ENCODE measurements at places on chromosomes 7 and 10.
A peak's percentile ranks its signal among the peaks of the same experiment; 100 is the strongest.

DNA sequence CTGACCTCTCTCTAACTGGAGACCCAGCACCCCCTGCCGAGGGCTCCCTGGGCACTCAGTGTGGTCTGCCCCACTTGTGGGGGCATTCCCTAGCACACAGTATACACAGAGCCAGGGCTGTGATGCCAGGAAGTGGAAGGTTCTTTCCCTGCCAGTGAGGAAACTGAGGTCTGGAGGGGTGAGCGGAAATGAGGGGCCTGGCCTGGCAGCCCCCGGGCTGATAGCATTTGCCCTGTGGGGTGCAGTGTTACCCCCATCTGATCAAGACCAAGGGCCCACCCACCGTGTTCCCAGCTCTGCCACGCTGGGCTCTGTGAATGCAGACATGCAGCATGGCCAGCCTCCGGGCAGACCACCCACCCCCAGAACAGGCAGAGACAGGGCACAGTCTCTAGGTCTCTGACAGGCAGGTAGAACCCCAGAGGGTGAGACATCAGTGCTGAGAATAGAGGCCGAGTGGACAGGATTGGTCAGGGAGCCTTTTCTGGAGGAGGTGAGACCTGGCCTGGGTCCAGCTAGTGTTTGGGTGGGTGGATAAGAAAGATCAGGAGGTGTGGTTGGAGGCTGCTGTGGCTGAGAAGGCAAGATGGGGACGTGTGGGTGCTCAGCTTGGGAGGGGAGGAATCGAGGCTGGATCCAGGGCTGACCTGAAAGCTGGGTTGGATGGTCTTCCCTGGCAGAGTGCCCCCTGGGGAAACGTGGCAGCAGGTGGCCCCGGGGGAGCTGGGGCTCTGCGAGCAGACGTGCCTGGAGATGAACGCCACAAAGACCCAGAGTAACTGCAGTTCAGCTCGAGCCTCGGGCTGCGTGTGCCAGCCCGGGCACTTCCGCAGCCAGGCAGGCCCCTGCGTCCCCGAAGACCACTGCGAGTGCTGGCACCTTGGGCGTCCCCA lies 10.8 kb upstream of the ZNF862 start:
- no peak for DNase-seq

DNA sequence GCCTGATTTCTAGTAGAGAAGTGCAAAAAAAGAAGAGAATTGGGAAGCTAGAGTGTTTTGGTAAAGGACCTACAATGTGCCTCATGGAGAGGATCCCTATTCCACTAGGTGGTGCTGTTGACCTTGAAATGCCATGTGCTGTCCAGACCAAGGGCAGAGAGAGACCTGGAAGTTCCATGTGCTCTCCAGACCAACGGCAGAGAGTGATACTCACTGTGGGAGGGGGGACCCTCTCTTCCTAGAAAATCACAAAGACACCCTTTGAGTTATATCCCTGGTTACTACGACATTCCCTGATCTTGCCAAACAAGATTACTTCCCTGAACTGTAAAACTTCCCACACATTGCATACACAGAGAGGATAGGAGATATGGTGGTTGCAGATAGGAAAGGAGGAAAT lies 212.7 kb upstream of the ZNF804B start:
- DNase-seq, result no peak

DNA sequence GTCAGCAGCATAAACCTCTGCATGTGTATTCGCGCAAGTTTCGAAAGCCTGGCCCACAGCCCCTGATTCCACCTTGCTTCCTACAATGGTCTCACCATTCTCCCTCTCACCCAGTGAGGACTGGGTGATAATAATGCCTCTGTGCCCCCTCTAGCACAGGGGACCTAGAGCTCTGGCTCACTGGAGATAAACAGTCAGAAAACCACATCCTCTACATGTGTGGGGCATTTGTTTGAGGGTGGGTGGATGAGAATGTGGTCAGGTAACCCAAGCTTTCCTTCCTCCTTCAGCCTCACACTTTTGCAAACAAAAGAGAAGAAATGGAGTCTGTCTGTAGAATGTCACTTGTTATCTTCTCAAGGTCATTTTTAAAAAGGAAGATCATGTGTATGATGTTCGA lies 373.5 kb downstream of the KCNMA1 start:
- DNase-seq, result no peak

- no peak for DNase-seq
Observed at GRCh38 chr10:17453035-17453372, 1.4 kb downstream of the ST8SIA6 start.

- no peak for DNase-seq
Observed at GRCh38 chr7:104775531-104775930, 238.5 kb upstream of the KMT2E start.

- DNase-seq, result no peak
Observed at GRCh38 chr7:154869436-154869835, 133.5 kb downstream of the PAXIP1 start.

GRCh38 chr7:89813081-89813480 lies 341.2 kb upstream of the STEAP1 start:
- no peak for DNase-seq

DNA sequence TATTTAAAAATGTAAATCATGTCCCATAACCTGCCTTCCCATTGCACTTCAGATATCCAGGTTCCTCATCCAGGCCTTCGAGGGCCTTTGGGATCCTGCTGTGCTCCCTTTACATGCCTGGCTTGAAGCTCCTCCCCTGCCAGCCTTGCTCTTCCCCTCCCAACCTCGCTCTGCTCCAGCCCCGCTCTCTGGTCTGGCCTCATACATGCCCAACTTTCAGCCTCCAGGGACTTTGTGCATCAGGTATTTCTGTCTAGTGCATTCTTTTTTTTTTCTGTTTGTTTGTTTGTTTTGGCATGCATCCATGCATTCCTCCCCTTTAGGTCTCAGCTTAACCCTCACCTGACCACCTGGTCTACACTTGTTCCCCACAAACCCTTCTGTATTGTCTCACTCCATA lies 160.3 kb downstream of the SNX10 start:
- DNase-seq, result no peak

GRCh38 chr10:7634142-7634894 lies 32.4 kb downstream of the ITIH5 start:
- DNase-seq, result no peak

GRCh38 chr10:132335189-132336063 lies 3.4 kb downstream of the LRRC27 start:
- no peak for DNase-seq

DNA sequence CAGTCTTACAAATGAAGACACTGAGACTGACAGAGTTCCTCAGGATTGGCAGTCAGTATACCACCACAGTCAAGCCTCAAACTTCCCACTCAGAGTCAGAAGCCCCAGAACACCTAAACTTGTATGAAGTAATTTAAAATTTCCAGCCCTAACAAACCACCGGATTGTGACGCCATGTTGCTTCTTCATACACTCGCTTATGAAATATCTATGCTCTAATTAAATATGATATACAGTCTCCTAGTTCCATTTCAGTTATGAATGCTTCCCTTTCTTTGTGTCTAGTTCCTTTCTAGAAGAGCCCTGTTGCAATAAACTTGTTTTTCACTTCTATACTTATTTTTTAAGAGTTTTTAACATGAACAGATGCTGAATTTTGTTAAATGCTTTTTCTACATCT lies 172.0 kb upstream of the NOBOX start:
- DNase-seq, result no peak

GRCh38 chr7:4240520-4241303 lies 441.4 kb upstream of the FOXK1 start:
- no peak for DNase-seq

DNA sequence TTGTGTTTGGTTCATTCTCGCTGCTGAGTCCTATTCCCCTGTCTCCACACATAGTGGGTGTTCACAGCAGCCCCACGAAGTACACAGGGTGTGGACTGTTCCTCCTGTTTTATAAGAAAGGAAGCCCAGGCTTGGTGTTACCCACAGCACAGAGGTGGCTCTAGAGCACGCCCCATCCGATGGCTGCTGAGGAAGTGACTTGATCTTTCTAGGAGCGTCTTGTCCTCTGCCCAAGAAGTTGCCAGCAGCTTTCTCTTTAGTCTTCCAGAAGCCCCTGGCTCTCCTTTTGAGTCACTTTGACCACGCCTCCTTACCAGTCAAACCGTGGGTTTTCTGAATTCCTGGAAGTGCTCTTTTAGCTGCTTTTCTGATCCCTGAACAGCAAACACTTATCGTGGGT lies 94.0 kb downstream of the GRK5 start:
- DNase-seq, result no peak

DNA sequence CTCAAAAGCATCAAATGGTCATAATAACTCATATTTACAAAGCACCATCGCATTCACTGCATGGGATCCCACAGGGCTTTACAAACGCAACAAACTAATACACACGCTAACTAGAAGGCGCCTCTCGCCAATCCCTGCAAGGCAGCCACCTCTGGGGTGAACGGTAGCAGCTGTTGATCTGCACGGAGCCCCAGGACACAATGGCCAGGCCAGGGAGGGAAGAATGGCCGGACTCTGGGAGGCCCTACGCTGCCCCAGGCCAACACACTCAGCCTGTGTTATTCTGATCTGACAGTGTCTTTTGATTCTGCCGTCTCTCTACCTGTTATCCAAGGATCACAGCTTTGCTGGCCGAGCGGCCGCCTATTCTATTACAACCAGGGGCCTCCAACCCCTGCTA lies 41.8 kb downstream of the HABP2 start:
- no peak for DNase-seq

GRCh38 chr10:28328346-28328745 lies 25.5 kb upstream of the MPP7 start:
- no peak for DNase-seq

- no peak for DNase-seq
Observed at GRCh38 chr10:94137747-94138146, 144.0 kb downstream of the PLCE1 start.

- DNase-seq, result no peak
Observed at GRCh38 chr7:154744861-154745258, 258.1 kb downstream of the PAXIP1 start.

- no peak for DNase-seq
Observed at GRCh38 chr10:67086327-67087134, 160.7 kb downstream of the LRRTM3 start.

GRCh38 chr7:23136216-23136615 lies 30.6 kb downstream of the KLHL7 start:
- DNase-seq, result no peak

DNA sequence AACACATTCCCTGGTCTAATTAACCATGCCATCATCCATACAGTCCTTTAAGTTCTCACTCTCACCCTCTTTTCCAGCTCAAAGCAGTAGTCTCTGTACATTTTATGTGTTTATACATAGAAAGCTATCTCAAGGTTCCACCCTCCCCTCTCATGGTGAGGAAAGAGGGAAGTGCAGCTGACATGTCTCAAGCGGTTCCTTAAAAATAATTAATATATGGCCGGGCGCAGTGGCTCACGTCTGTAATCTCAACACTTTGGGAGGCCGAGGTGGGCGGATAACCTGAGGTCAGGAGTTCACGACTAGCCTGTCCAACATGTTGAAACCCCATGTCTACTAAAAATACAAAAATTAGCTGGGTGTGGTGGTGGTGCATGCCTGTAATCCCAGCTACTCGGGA lies 36.7 kb downstream of the ZC3HAV1 start:
- no peak for DNase-seq

DNA sequence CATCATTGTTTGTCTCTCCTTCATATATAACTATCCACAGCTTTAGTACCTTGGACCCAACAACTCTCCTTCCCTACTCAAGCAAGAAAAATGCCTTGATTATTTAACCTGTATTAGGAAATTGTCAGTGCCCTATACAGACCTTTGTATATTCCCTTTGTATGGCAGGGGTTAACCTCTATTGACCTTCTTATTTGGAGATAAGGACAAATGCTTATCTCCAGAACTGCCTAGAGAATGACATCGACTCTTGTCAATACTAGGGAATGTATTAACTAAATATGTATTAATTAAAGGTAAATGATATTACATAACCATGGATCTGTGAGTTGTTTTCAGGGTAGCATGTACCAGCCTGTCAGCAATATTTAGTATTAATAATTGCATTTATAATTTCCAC lies 10.4 kb upstream of the AKR1D1 start:
- no peak for DNase-seq

GRCh38 chr10:96358851-96359540 lies at the start of gene OPALIN:
OPALIN (minus strand) TSS chr10:96359002; CDS start chr10:96358896, 106 bp downstream.
- DNase-seq, result no peak

DNA sequence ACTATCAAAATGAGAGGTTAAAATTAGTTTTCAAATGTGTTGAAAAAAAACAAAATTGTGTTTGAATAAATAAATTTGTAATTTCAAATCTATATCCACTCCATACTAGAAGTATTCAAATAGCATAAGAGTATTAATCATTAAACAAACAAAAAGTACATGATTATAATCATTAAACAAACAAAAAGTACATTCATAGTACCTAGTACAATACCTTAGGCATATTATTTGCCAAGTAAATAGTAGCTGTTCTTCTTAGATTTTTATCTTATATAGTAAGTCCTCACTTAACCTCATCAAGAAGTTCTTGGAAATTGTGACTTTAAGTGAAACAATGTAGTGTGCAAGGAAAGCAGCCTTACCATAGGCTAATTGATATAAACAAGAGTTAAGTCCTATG lies 349.3 kb upstream of the VWC2 start:
- DNase-seq, result no peak

- peak; percentile 95 for DNase-seq
Observed at GRCh38 chr10:99659031-99659867, at the start of gene ENTPD7. ENTPD7 (plus strand) TSS chr10:99659509; CDS start chr10:99659957, 448 bp downstream.

DNA sequence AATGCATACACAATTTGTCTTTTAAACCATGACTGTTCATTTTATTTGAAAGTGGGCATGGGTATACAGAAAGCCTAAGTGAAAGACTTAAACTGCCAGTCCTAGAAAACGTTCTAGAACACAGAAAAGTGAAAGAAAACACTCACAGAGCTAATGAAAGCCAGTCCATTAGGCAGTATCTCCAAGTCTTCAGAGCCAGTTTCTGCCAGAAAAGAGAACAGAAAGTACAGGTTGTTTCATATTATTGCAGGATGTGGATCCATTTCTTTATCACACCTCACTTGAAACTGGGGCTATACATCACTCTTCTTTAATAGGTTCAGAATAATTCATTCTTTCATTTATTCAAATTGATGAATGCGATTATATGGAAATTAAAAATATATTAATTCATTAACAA lies 7.7 kb downstream of the PON1 start:
- DNase-seq, result no peak

- DNase-seq, result peak; percentile 73
Observed at GRCh38 chr10:98460837-98461499, 14.2 kb upstream of the HPS1 start.

- no peak for DNase-seq
Observed at GRCh38 chr7:87885018-87885417, 8.7 kb downstream of the DBF4 start.

DNA sequence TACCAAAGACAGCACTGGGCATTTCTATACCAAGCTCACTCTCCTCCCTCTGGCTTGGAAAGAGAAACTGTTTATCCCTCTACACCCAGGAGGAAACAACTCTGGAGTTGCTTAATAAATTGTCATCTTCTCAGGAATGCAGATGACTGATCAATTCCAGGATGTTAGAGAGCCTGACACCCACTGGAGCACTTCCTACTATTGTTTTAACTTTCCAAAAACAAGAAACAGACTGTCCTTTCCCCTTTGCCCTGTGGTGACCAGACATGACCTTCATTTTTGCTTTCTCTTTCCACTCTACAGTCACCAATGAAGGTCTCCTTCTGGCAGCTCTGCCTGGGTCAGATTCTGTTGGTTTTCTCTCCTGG lies 19.6 kb downstream of the GIMAP4 start:
- no peak for DNase-seq

- DNase-seq, result peak; percentile 69
Observed at GRCh38 chr7:151123822-151124464, 37.7 kb downstream of the AGAP3 start.
